ENCODE measurements at places on chromosomes 1 and 21.

- DNase-seq: no peak
These were observed 353.6 kb downstream of the BRINP3 start for GRCh38 chr1:190124068-190124467.

DNA sequence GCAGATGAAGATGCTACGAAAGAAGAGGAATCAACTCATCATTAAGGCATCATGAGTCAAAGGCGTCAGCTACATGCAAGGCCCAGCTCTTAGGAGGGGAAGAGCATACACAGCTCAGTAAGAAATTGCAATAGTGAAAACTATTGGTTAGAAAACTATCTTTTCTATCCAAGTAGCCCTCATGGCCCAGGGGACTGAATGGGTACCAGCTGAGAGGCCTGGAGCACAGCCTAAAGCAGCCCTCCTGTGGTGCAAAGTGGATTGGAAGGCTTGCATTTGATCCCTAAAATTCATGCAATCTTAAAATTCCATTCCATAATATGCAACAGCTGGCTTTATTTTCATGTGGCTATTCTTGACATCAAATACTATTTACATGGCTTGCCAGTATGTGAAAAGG is 251.8 kb upstream of the USP24 start:
- no peak for DNase-seq

DNA sequence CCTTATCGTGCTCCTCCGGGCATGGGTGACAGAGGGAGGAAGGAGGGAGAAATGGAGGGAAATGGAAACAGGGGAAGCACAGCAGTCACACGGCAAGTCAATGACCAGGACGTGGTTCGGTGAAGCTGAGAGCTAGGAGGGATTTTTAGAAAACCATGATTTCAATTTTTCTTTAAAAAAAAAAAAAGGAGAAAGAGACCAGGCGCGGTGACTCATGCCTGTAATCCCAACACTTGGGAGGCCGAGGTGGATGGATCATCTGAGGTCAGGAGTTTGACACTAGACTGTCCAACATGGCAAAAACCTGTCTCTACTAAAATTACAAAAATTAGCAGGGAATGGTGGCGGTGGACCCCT is 776 bp upstream of the TNFRSF9 start:
- DNase-seq: no peak

GRCh38 chr1:64041371-64042131 is 161.9 kb upstream of the UBE2U start:
- DNase-seq: no peak

GRCh38 chr1:2425892-2426291 is 13.5 kb upstream of the PEX10 start:
- DNase-seq: no peak

DNA sequence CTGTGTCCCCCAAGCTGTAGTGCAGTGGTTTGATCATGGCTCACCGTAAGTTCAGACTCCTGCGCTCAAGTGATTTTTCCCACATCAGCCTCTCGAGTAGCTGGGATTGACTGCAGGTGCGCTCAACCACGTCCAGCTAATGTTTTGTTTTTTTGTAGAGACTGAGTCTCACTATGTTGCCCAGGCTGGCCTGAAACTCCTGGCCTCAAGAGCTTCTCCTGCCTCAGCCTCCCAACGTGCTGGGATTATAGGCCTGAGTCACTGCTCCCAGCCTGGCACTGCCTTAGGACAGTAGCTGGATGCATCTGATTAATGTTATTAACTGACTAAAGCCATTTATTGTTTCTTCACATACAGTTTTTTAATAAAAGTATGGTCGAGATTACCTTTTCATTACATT is 40.2 kb downstream of the RNF11 start:
- DNase-seq: no peak

GRCh38 chr1:24591781-24592180 is 35.9 kb downstream of the NCMAP start:
- no peak for DNase-seq

DNA sequence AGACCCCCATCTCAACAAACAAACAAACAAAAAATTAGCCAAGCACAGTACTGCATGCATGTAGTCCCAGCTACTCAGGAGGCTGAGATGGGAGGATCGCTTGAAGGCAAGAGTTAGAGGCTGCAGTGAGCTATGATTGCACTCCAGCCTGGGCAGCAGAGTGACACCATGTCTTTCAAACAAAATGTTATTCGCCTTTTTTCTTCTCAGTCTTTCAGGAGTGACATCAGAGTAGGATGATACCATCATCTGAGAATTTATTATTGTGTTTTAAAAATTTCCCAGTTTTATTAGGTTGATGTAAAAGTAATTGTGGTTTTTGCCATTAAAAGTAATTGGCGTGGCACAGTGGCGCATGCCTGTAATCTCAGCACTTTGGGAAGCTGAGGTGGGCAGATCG is 10.8 kb downstream of the PARK7 start:
- DNase-seq: no peak

DNA sequence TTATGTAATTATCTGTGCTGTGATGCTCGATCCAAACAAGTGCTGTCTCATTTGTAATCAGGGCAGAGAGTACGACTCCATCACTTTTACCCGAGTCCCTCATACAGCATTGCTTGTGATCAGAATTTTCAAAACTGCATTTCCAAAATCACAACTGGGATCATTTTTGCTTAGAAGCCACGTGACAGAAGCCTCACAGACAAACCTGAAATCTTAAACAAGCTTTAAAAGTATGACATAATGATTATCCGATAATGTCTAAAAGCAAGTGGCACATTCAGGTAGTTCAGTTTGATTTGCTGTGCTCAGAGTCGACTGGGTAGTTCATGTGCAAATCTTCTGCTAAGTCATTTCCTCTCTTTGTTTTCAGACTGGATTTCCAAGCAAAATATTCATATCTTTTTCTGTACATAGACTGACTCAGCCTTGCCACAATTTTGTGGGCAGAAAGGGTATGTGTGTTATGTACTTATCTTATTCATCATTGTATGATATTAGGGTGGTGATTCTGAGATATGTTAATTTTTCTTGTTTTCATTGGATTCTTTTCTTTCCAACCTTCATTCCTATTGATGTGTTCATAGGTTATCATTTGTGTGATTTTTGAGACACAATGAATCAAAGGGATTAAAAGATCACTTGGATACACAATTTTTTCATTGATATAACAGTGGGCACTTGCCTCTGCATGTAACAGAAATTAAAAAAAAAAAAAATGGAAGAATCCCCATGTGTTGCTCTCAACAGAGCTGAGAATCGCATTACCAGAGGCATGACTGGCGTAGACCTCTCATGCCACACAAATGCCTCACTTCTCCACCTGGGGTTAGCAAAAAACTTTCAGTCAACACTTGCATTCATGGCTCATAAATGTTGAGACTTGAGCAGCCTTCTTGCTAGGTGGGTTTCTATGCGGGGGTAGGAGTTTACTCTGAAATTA is 355.7 kb downstream of the LTN1 start:
- no peak for DNase-seq

- DNase-seq: no peak
These were observed 19.2 kb downstream of the FMO2 start for GRCh38 chr1:171204296-171204695.

- no peak for DNase-seq
These were observed 190.2 kb downstream of the MATN1 start for GRCh38 chr1:30533141-30533540.

DNA sequence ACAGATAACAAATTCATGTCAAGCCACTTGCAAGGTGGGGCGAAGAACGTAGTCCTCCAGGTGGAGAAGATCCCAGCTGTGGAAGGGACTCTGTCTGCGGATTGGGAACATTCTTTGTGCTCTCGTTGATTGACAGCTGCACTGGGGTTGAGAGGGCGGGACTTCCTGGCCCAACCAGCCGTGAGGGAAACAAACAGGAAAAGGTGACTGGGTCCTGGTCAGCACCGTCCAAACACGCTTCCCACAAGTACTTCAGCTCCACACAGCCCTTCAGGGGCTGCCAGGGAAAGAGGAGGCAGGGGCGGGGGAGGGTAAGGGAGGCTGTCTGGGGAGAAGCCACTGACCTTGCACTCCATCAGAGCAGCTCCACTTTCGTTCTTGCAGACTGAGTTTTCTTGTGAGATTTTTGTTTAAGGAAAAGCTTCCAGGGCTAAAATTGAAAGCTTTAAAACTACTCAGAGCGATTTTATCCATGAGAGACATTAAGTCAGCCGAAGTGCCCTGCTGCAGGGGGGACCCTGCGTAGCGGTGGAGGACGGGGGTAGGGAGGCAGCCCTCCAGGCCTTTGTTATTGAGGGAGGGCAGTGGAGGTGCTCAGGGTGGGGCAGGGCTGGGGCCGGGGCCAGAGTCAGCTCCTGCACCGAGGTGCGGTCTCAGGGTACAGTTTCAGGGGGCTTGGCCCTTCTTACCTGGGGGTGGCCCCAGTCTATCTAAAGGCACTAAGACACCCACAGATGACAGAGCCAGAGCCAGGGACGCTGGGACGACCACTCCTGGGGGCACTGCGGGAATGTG is 21.6 kb upstream of the STUM start:
- no peak for DNase-seq

DNA sequence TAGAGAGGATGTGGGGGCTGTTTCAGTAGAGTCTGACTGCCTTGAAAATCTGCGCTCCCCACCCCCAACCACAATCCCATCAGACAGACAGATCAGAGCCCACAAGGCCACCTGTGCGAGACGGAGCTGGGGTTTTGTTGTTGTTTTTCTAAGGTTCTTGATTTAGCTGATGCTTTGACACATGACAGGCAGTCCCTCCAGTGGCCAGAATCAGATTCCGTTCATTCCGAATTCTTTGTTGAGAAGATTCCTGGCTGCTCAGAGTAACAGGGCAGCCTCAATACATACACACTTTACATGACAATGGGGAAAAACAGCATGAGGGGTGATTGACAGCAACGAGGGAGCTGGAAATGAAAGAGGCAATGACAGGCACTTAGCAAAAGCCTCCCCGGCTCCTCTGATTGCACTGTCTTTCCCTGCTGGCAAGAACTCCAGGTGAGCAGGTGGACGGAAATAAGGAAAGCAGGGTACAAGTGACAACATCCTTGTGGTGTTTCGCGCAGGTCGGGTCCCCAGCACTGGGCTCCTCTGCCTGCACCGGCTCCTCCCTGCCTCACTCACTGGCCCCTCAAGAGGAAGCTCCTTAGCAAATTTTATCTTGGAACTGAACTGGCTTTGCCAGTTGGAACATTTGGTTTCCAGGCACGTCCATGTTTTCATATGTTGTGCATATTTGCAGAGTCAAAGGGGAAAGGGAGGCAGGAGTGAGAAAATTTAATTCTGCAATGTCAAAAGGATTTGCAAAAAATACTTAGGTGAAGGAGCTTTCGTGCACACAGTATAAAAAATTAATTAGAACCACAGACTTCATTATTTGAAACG is 148.7 kb downstream of the PGBD5 start:
- DNase-seq: no peak

- no peak for DNase-seq
These were observed 130.8 kb downstream of the PRDM2 start for GRCh38 chr1:13830616-13831280.

GRCh38 chr1:199784138-199784895 is 243.2 kb upstream of the NR5A2 start:
- no peak for DNase-seq

GRCh38 chr21:37557261-37557950 is 190.8 kb downstream of the DYRK1A start:
- DNase-seq: no peak

GRCh38 chr21:28177124-28177523 is 815.6 kb downstream of the LTN1 start:
- DNase-seq: no peak

GRCh38 chr1:240854367-240854766 is 242.4 kb upstream of the GREM2 start:
- DNase-seq: no peak

DNA sequence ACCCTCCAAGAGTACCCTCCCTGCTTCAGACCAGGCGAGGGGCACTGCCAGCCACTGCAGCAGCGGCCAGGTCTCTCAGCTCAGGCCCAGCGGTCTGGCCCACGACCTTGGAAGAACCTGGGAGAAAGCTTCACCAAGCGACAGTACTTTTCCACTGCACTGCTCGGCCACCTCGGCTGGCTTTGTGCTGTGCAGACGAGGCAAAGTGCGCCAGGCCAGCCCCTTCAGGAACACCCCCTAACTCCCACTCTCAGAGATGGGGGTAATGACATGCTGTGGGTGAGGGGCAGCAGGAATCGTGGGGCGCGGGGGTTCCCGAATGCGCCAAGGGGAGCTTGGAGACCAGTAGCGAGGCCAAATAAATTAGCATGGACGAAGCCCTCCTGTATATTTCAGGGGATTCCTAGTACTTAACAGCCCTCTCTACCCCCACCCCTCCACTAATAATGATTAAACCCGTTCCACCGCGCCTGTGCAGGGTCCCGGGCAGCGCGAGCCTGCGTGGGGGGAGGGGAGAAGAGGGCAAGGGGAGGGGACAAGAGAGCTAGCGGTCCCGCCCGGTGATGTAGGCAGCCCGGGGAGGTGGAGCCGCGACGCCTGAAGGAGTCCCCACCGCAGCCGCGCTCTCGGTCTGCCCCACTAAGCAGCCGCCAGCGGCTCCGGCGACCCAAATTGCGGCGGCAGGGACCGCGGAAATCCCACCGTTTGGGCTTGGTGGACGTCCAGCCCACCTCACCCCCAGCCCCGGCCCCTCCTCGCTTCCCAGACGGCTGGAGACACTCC is at the start of gene FAM43B:
Gene FAM43B (plus strand): TSS at position 629 of the 783 bp plus-strand sequence. CDS start 401 bp downstream, outside the sequence.
- DNase-seq: peak; percentile 87

- DNase-seq: no peak
These were observed 19.0 kb downstream of the FBXO28 start for GRCh38 chr1:224132901-224133300.

GRCh38 chr1:179794669-179795068 is 51.6 kb downstream of the FAM163A start:
- no peak for DNase-seq

- no peak for DNase-seq
These were observed 520.8 kb upstream of the ADAMTS5 start for GRCh38 chr21:27487676-27488075.

DNA sequence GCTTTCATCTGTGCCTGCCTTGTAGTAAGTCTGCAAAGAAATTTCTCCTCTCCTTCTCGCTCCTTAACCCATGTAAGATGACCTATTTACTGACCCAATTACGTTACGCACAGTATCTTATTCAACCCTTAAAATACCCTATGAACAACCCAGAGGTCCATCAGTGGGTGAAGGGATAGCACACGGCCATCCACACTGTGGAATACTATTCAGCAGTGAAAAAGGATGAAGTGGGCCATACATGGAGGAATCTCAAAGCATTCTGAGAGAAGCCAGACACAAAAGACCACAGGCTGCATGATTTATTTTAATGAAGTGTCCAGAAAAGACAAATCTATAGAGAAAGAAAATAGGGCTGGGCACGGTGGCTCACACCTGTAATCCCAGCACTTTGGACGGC is 23.8 kb upstream of the RSPO1 start:
- DNase-seq: no peak

GRCh38 chr1:154155251-154155650 is 378 bp upstream of the NUP210L start:
- DNase-seq: no peak

- DNase-seq: no peak
These were observed 12.4 kb downstream of the SLC30A1 start for GRCh38 chr1:211566431-211567025.

DNA sequence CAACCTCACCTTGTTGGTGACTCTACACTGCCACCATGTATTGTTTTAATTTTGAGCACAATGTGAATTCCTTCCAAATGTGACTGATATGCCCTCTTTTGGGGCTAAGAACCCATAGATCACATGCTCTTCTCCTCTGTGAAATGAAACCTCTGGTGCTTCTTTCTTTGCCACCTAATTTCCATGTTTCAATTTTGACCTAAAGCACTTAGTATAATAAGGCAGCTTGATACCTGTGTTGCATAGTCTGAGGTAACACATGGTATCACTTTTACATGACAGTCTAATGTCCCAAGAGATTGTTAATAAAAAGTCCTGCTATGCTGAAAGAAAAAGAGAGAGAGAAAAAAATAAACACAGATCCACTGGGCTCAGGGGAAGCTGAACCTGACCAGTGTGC is 24.2 kb downstream of the CLEC20A start:
- DNase-seq: no peak
